ENCODE measurements at places on chromosomes 1 and 21.

DNA sequence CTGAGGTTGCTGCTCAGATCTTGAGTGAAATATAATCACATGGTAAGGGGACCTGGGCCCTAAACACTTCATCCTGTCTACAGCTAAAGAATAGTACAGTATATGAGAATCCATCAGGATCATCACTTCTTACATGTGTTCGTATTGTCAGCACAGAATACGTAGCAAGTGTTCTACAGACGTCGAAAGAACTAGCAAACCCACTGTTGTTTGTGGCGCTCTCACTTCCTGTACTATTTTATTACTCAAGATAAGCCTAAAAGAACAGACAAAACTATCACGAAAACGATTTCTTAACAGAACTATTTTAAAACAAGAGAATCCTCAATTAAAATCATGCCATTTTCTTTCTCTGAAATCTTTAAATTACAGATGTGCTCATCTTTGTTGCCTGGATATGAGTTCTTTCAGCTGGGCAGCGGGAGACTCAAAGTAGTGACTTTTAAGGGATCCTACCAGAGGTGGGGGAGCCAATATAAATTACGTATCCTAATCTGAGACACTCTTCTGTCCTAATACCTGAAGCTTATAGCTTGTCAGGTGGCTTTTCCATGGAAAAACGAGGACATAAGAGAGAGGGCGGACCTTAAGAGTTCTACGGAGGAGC is 724 bp downstream of the ST7L start:
- DNase-seq = no peak

DNA sequence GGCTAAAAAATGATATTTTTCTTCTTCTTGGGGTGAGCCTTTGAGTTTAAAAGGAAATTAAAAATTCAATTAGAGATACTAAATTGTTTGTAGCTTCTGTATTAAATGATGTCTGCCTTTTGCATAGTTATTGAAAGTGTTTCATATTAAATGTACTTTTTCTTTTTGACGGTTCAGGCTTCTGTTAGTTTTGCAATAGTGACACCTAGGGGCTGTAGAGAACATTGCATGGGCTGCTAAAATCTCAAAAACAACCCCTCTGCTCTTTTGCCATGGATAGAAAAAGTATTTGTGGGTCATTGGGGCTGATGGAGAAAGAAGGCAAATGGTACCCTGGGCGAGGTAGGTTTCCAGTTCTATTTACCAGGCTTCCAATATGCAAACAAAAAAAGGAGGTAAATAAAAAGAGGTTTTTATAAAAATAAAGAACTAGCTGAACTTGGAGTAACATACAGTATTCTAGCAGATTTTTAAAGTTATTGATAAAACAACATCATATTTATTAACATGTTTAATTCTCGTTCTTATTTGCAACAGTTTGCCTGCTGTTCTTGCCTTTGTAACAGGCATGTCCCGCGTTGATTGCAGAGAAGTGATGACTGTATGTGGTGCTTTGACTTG is 115.4 kb upstream of the HOOK1 start:
- DNase-seq = no peak

DNA sequence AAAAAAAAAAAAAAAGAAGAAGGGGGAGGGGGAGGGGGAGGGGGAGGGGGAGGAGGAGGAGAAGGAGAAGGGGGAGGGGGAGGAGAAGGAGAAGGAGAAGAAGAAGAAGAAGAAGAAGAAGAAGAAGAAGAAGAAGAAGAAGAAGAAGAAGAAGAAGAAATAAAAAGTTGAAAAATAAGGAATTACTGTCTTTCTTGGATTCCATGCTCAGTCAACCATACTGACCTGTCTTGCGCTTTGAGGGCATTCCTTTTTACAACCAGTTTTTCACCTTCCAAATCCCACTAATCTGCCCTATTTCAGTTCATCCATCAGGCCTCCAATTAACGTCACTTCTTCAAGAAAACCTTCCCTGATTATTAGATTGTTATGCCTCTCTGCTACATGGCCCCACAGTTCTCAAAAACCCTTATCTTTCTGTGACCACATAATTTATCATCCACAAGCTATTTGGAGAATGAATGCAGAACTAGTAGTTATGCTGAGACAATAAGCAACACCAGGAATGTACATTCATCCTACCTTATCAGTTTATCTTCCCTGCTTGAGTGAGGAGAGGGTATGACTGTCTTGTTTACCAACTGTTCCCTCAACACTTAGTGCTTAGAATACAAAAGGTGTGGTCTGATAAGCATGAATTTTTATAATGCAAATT is 57.5 kb upstream of the GUCA2A start:
- no peak for DNase-seq

- peak; percentile 50 for DNase-seq
These were observed 112.2 kb upstream of the GUCA2B start for GRCh38 chr1:42041031-42041430.

GRCh38 chr1:13956393-13956792 is 256.4 kb downstream of the PRDM2 start:
- DNase-seq = no peak

- DNase-seq = no peak
These were observed 102.0 kb upstream of the RUNX3 start for GRCh38 chr1:25031966-25032667.

GRCh38 chr1:203512848-203513584 is 19.1 kb downstream of the OPTC start:
- DNase-seq = no peak

DNA sequence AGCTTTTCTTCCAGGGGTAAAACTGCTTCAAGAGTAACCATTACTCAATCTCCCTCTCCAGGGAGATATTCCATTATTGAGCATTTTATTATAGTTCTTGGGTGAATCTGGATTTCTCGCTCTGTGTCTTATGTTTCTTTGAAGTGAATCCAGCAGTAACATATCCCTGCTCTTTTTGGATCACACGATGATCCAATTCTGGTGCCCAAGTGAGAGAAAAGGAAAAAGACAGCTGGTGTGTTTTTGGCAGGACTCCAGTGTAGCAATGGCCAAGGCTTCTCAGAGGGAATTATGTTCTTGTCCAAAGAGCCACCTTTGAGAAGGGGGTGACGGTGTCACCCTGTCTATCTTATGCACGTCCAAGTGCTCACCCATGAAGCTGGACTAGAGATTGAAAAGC is 140.3 kb upstream of the ERRFI1 start:
- DNase-seq = no peak

GRCh38 chr1:194410756-194411155 is 1224.3 kb upstream of the B3GALT2 start:
- DNase-seq = no peak

GRCh38 chr1:230548357-230548756 is 93.9 kb upstream of the COG2 start:
- no peak for DNase-seq

GRCh38 chr21:41926117-41926806 is 27.6 kb downstream of the C2CD2 start:
- DNase-seq = no peak

DNA sequence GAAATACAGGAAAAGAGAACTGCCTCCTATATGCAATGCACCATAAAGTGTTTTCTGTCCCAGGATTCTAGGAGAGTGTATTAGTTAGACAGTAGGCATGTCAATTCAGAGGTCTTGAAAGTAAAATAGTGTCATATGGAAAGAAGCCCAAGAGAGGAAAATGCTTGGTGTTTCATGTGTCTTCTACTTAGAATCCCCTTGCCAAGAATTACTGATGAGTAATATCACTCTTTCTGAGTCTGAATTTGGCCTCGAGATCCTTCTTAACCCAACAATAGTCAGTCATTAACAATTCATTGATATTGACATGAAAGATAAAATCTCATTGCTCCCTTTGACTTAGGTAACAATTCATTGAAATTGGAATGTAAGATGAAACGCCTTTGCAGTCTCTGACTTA is 972.2 kb downstream of the TTLL7 start:
- DNase-seq = no peak

DNA sequence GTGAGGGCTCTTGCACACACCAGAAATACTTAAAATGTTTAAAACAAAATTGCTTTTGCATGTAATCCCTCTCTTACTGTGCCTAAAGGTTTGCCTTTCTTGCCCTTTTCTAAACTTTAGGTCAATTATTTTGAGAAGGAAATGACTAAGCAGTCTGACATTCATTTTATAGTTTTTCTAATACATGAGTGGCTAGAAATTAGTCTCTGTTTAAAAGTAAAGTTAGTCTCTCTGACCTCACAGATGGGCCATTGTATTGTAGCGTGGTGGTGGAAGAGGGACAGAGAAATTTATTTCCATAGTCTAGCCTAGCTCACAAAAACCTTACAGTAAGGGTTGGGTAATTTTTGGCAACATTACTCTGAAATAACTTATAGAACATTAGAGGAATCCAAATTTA is 3.6 kb upstream of the COL11A1 start:
- no peak for DNase-seq

DNA sequence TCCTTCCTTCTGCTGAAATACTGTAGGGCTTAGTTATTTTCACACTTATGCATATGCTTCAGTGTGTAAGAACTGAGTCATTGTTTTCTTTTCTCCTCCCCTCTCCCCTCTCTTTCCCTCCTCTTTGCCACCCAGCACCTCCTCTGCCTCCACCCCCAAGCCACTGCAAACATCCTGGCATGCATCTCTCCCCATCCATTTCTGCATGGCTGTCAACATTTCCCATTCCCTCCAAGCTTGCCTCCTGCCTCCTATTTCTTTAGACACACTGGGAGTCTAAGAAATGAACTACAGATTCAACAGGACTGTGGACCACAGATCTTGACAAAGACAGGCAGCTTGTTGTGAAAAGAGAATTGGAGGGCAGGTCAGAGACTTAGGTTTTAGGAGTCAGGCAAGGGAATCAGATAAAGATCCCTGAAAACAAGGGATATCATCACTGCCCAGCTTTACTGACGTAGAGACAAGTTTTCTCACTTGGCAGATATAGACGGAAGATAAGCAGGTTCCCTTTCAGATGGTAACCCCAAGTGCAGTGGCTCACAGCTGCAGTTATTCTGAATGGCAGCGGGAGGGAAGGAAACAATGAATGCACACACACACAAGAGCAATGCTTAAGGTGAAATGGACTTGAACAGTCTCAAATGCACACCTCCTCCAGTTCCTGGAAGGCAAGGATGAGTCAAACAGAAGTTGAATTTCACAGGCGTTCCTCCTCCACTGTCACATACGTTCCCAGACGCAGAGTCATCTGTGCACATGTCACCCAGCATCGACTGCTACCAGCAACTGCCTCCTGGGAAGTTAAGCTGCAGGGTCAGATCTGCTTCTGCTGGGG is 56.1 kb downstream of the HIVEP3 start:
- DNase-seq = no peak

DNA sequence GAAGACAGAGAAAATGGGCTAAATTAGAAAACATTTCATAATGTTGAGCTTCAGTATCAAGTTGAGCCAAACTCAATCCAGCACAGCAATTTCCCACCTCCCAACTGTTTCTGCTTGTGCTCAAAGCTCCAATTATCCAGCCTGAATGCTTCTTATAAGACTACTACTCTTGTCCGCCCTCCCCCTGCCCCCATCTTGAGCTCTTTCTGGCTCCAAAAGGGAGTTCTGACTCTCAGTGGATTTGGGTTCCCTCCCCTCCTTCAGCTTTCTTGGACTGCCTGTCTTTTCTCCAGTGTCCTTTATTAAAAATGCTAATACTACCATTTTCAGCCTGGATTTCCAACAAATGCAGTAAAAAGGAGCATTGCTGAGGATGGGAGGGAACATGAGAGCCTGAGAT is 174.8 kb downstream of the ASTN1 start:
- DNase-seq = no peak

DNA sequence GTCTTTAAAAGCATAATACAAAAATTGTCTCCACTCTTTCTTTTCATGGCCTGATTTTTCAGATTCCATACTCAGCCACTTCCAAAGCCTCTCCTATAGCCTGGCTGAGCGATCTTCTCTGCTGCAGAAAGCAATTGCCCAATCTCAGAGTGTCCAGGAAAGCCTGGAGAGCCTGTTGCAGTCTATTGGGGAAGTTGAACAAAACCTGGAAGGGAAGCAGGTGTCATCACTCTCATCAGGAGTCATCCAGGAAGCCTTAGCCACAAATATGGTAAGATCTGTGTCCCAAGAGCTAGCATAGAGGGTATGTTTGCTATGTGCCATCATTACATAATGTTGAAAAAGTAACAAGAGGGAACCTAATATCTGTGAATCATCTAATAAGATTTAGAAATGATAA is 130.7 kb upstream of the BMP8A start:
- no peak for DNase-seq

GRCh38 chr1:169298441-169298840 is 69.2 kb downstream of the NME7 start:
- no peak for DNase-seq

DNA sequence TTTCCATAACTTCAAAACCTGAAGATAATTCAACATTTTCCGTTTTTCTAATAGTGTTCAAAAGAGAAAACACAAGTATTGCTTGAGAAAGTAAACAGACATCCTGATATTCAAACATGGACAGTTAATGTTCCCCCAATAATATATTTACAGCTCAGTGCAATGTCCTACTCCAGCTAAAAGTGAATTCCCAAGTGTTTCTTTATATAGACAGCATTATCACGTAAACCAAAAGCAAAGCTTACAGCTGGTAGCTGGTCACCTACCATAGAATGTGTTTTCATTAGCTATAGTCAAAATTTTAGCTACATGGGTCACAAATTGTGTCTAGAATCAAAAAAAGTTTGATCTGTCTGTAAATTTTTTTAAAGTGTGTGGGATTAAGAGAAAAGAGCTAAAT is 34.9 kb downstream of the WLS start:
- no peak for DNase-seq

GRCh38 chr1:32539584-32540571 is 651 bp downstream of the ZBTB8A start:
- no peak for DNase-seq

GRCh38 chr1:119188926-119189325 is 48.5 kb upstream of the WARS2 start:
- DNase-seq = no peak

- DNase-seq = no peak
These were observed 2.6 kb upstream of the GSTM4 start for GRCh38 chr1:109653306-109653705.

- DNase-seq = no peak
These were observed 2.5 kb upstream of the GBP4 start for GRCh38 chr1:89201106-89201794.

DNA sequence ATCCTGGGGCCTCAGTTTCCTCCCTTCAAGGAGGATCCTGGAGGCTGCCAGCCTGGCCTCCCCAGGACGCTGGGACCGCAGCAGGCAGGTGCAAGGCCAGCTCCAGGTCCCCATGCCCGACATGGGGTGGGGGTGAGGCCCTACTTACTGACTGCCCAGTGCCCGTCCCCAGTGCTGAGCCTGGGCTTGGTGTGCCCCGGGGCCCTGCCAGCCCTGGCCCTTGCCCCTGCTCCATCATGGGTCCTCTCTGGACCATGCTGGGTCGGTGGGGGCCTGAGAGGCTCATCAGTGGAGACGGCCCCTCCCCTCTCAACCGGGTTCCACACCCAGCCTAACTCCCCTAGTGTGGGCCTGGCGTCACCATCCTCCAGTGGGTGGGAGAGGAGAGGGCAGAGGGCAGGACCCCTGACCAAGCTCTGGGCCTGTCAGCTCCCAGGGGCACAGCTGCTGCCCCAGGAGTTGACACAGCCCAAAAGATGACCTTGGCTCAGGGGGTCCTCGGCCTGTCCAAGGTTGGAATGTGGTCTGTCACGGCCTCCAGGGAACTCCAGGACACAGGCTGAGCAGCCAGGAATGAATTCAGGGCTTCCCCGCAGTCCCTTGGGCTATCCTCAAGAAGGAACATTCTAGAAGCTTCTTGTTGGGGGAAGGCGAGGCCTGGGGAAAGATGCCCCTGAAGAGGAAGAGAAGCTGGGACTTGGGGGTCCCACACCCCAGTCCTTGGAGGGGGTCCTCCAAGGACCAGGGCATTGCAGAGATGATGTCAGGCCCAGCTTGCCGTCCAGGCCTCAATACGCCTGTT is 17.6 kb upstream of the ARF1 start:
- DNase-seq = peak; percentile 50
